A549 treated with RU486 at 1 μM for 4 hours (cell line): ENCODE measurements at places on chromosomes 2 and 18. TPM values are rescaled to one million over a fixed set of nuclear protein-coding genes. Genes with fewer than 3 reads are reported as not detected.

CCDC74B gene
- 5.4 to 7.8 TPM (median 6.5 TPM) in 5 replicates for total RNA-seq

GREB1L gene
- total RNA-seq = 0.95 to 2.5 TPM (median 2.3 TPM) in 5 replicates

ORC4 gene
- 17.1 to 38.9 TPM (median 35.0 TPM) in 5 replicates for total RNA-seq

GAREM2 gene
- total RNA-seq = 5.6 to 9.7 TPM (median 7.0 TPM) in 5 replicates

ALS2 gene
- total RNA-seq = 8.3 to 13.6 TPM (median 12.1 TPM) in 5 replicates
